ENCODE measurements at places on chromosomes 11 and 22. TPM values are rescaled to one million over a fixed set of nuclear protein-coding genes. Genes with fewer than 3 reads are reported as not detected.

- H3K27ac ChIP-seq, result no peak overlapping the region
- H3K27me3 ChIP-seq, result no peaks in the 10 kb centered on the region
- H3K4me3 ChIP-seq, result no peak overlapping the region
- peaks cover 30% of the 10 kb centered on the region for H3K36me3 ChIP-seq
- no peaks in the 10 kb centered on the region for H3K4me1 ChIP-seq
- no peak for DNase-seq
Observed at GRCh38 chr11:9527481-9528135, 45.9 kb upstream of the WEE1 start.

DNA sequence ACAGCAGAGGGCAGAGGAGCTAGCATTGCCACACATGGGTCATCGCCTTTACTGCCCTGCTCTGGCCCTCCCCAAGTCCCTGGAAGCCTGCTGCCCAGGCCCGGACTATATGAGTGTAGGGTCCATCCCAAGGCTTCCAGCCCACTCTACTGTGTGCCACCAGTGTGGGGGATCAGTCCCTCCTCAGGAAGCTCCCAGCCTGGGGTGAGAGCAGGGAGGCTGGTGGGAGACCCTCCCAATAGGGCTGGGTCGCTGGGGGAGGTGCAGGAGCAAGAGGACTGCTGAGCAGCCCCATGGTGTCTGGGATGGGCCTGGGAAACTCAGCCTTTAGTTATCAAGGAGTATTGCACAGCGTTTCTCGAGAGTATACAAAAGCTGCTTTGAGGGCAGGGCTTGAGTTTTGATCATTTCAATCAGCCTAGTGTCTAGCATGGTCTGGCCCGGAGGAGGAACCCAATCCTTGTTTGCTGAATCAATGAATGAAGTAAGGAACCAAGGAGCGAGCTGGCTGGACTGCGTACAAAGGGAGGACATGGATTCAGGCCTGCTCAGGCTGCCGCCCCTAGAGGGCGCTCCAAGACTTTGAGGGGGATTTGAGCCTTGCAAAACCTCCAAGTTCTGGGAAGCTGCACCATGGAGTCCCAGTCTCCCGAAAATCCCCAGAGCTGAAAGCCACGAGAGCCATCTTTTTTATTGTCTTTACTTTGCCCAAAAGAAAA, 89.0 kb upstream of the PARVA start:
- peaks cover 16% of the 10 kb centered on the region for H3K4me1 ChIP-seq
- H3K27ac ChIP-seq, result no peak overlapping the region
- peak; percentile 61 for DNase-seq
- no peaks in the 10 kb centered on the region for H3K36me3 ChIP-seq

- no peak overlapping the region for H3K4me3 ChIP-seq
- no peaks in the 10 kb centered on the region for H3K27me3 ChIP-seq
- H3K4me1 ChIP-seq, result peaks cover 22% of the 10 kb centered on the region
- DNase-seq, result no peak
- H3K36me3 ChIP-seq, result peaks cover 4% of the 10 kb centered on the region
Observed at GRCh38 chr22:23909296-23909898, 15.2 kb downstream of the MIF start.

GRCh38 chr11:6354651-6355485, 34.6 kb upstream of the CAVIN3 start:
- no peak for DNase-seq
- no peak overlapping the region for H3K27ac ChIP-seq
- no peaks in the 10 kb centered on the region for H3K36me3 ChIP-seq
- H3K27me3 ChIP-seq, result no peaks in the 10 kb centered on the region

- H3K27ac ChIP-seq, result no peak overlapping the region
- H3K27me3 ChIP-seq, result no peaks in the 10 kb centered on the region
- peaks cover 71% of the 10 kb centered on the region for H3K36me3 ChIP-seq
Observed at GRCh38 chr11:20369826-20370225, 6.3 kb downstream of the HTATIP2 start.

DNA sequence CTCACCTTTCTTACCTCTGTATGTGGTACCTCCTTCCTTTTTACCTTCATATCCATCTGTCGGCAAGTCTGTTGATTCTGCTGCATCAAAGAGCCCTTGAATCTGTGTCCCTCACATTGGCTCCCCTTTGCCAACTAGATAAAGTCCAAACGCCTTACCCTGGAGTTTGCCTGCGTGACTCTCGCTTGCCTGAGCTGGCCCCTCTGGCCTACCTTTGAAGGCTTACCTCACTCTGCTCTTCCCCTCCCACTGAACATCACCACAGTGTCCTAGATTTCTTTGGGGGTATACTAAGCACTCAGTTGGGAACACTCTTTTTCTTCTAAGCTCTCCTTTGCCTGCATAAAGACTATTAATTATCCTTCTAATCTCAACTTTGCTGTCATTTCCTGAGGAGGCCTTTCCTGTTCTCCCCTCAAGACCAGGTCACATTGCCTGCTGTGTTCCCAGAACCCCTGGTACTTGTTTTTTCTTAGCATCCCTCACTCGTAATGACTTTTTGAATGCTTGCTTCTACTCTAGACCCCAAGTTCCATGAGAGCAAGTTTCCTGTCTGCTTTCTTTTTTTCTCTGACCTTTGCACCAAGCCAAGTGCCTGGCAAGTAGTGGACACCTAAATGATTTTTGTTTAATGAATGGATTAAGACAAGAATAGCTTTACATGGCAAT, 67.8 kb upstream of the ADORA2A start:
- H3K27me3 ChIP-seq, result no peaks in the 10 kb centered on the region
- H3K27ac ChIP-seq, result no peak overlapping the region
- peaks cover 24% of the 10 kb centered on the region for H3K4me1 ChIP-seq
- no peak for DNase-seq

- H3K4me1 ChIP-seq, result peaks cover 16% of the 10 kb centered on the region
- no peak overlapping the region for H3K27ac ChIP-seq
- peaks cover 99% of the 10 kb centered on the region for H3K36me3 ChIP-seq
- DNase-seq, result no peak
Observed at GRCh38 chr11:108207683-108208060, 14.8 kb downstream of the NPAT start.

DNA sequence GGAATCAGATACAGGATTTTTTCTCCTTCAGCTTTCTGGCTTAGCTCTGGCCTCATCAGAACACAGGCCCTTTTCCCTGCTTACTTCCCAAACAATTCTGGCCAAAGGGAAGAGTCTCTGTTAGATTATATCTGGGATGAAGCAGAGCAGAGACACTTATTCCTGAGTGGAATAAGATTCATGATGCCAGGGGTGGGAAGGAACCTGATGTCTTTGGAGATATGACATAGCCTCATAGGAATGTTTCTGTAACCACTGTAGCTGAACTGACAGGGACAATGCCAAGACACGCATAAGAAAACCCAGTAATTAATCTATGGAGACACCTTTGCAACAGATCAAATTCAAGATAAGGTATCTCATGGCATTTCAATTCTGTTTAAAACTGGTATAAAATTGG, 177.1 kb upstream of the RAG2 start:
- H3K4me1 ChIP-seq, result no peaks in the 10 kb centered on the region
- H3K27ac ChIP-seq, result no peak overlapping the region
- H3K27me3 ChIP-seq, result peaks cover 5% of the 10 kb centered on the region
- no peak for DNase-seq
- no peak overlapping the region for H3K4me3 ChIP-seq
- no peaks in the 10 kb centered on the region for H3K36me3 ChIP-seq

DNA sequence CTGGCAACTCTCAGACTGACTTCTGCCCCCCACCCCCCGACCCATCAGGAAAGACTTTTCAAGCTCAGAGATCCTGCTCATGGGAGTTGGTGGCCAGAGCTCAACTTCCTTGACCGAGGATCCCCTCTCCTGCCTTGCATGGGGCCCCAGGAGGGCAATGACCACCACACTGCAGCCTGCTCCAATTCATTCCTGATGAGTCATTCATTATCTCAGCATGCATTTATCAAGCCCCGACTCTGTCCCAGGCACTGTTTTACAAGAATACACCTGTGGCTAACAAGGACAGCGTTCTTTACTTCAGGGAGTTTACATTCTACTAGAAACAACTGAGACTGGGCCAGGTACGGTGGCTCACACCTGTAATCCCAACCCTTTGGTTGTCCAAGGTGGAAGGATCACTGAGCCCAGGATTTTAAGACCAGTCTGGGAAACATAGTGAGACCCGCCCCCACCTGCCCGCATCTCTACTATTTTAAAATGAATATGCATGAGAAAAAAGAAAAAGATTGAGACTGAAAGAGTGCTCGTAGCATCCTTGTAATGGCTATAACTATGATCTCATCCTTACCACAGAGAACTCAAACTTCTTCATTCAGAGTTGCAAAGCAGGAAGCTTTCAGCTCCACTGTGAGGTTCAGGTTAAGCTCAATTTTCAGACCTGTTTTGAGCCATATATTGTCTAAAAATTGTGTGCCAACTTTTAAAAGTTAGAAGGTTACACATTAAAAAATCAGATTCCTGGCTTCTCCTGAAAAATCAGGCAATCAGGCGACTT, 60.4 kb downstream of the FEZ1 start:
- no peak for DNase-seq
- H3K27ac ChIP-seq, result no peak overlapping the region
- H3K36me3 ChIP-seq, result no peaks in the 10 kb centered on the region
- no peak overlapping the region for H3K4me3 ChIP-seq
- H3K27me3 ChIP-seq, result peaks cover 19% of the 10 kb centered on the region

DNA sequence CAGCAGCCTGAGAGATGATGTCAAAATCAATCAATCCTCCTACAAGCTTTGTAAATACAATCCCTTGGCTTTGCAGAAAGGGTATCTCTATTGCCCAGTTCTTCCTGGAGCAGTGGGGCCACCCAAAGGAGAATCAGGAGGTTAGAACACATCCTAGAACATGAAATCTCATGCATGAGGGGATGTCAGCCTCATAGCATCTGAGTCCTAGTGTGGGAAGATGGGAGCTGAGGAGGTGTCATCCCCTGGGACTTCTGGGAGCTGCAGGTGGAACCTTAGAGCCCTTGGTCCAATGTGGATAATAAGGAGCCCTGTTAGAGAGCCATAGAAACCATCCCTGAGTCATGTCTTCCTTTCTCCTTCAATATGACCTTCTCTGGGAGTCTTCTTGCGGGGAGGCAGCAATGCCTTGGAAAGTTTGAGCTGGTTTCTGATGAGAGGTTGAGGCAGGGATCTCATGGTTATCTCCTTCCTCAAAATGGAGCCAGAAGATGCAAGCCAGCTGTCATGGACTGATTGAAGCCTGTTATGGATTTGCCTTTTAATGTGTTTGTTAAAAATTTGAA, 74.8 kb downstream of the BDNF start:
- no peaks in the 10 kb centered on the region for H3K27me3 ChIP-seq
- no peak for DNase-seq
- no peak overlapping the region for H3K4me3 ChIP-seq
- no peak overlapping the region for H3K27ac ChIP-seq
- H3K36me3 ChIP-seq, result no peaks in the 10 kb centered on the region

- H3K27ac ChIP-seq, result no peak overlapping the region
- no peak for DNase-seq
- H3K27me3 ChIP-seq, result no peaks in the 10 kb centered on the region
- H3K4me3 ChIP-seq, result no peak overlapping the region
- H3K4me1 ChIP-seq, result no peaks in the 10 kb centered on the region
- H3K36me3 ChIP-seq, result peaks cover 12% of the 10 kb centered on the region
Observed at GRCh38 chr11:124769806-124770774, 8.0 kb upstream of the ESAM start.

GRCh38 chr11:128518493-128519207, 68.7 kb downstream of the ETS1 start:
- H3K4me1 ChIP-seq, result peaks cover 44% of the 10 kb centered on the region
- peaks cover 80% of the 10 kb centered on the region for H3K36me3 ChIP-seq
- H3K4me3 ChIP-seq, result peak overlapping the region; percentile 97
- H3K27ac ChIP-seq, result peak overlapping the region; percentile 88
- no peak for DNase-seq

DNA sequence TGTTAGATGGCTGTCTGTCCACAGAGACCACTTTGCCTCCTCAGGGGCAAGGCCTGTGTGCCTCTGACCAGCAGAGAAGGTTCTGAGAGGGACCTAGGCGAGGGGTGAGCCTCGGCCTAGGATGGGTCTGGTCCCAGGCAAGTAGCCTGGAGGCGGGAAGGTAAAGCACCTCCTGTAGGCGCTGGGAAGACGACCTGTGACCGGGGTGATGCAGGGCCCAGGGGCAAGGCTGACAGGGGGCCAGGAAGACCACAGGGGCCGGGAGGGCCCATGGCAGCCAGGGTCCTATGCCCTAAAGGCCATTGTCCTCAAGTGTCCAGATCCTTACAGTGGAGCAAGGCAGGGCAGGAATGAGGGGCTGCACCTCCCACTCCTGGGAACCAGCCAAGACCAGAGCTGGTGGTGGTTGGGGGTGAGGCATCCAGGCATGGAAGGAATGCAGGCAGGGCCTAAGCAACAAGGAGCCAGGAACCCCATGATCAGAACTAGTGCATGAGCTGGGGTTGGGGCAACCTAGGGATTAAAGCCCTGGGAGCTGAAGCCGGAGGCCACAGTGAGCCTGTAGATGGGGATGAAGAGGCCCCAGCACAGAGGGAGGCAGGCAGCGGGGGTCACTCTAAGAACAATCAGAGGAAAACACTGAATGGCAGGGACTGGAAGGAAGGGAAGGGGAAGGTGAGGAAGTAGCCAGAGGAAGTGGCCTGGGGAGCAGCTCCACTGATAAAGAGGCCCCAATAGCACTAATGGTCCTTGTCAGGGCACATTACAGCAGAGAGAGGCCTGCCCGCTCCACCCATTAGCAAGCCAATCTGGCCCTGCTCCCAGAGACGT, 32.9 kb upstream of the KLHL35 start:
- H3K4me1 ChIP-seq, result no peaks in the 10 kb centered on the region
- H3K27ac ChIP-seq, result no peak overlapping the region
- H3K36me3 ChIP-seq, result peaks cover 3% of the 10 kb centered on the region
- no peak for DNase-seq
- H3K4me3 ChIP-seq, result no peak overlapping the region
- no peaks in the 10 kb centered on the region for H3K27me3 ChIP-seq

GRCh38 chr11:129861702-129862522, 33.5 kb downstream of the NFRKB start:
- DNase-seq, result no peak
- no peaks in the 10 kb centered on the region for H3K27me3 ChIP-seq
- H3K4me3 ChIP-seq, result no peak overlapping the region
- peaks cover 8% of the 10 kb centered on the region for H3K4me1 ChIP-seq
- H3K27ac ChIP-seq, result peak overlapping the region; percentile 16
- peaks cover 64% of the 10 kb centered on the region for H3K36me3 ChIP-seq

GRCh38 chr22:30606455-30607299, at the start of gene TCN2:
Gene TCN2, plus strand, starts transcription at chr22:30607174. Its CDS starts 158 bp downstream, at chr22:30607332.
- H3K36me3 ChIP-seq, result no peaks in the 10 kb centered on the region
- peaks cover 1% of the 10 kb centered on the region for H3K27me3 ChIP-seq
- peaks cover 52% of the 10 kb centered on the region for H3K4me1 ChIP-seq
- H3K27ac ChIP-seq, result peak within 1 kb of the TSS; percentile 62

GRCh38 chr11:77042111-77042726, 8.0 kb downstream of the B3GNT6 start:
- H3K27ac ChIP-seq, result no peak overlapping the region
- H3K27me3 ChIP-seq, result peaks cover 47% of the 10 kb centered on the region
- peaks cover 22% of the 10 kb centered on the region for H3K4me1 ChIP-seq
- H3K36me3 ChIP-seq, result no peaks in the 10 kb centered on the region
- no peak for DNase-seq

- no peak overlapping the region for H3K27ac ChIP-seq
- peak; percentile 36 for DNase-seq
- H3K27me3 ChIP-seq, result peaks cover 26% of the 10 kb centered on the region
- no peak overlapping the region for H3K4me3 ChIP-seq
- H3K36me3 ChIP-seq, result no peaks in the 10 kb centered on the region
Observed at GRCh38 chr11:724049-724777, 18.2 kb downstream of the EPS8L2 start.

LRRC4C gene
- not detected for total RNA-seq

LAYN gene
- 0.40 TPM for total RNA-seq

CST6 gene
- 0.30 TPM for total RNA-seq

OR6A2 gene
- not detected for total RNA-seq

UBASH3B gene
- 18.4 TPM for total RNA-seq

CBY1 gene
- 9.5 TPM for total RNA-seq

OR10A2 gene
- total RNA-seq, result not detected
